Glutamatergic neuron (in vitro differentiated cells): ENCODE measurements at places on chromosomes 6 and 20. TPM values are rescaled to one million over a fixed set of nuclear protein-coding genes. Genes with fewer than 3 reads are reported as not detected.

DNA sequence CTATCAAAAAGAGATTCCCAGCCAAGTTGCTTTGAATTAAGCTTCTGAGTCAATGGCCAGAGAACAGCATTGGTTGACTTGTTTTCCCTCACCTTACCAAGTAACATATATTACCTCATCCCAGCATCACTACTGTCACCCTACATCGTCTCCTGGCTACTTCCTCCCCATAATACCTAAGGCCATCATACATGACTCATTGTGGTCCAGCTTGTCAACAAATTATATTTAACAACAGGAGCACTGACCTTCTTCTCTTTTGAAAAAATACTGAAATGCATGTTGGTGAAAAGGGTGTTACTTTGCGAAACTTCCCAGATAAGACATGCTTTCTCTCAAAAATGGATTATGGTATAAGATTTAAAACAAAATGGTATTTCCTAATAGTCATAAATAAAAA, 106.9 kb downstream of the TBX18 start:
- no peaks in the 10 kb centered on the region for H3K36me3 ChIP-seq
- H3K4me1 ChIP-seq = no peaks in the 10 kb centered on the region
- DNase-seq = no peak
- no peak overlapping the region for H3K4me3 ChIP-seq
- no peak overlapping the region for H3K27ac ChIP-seq

DNA sequence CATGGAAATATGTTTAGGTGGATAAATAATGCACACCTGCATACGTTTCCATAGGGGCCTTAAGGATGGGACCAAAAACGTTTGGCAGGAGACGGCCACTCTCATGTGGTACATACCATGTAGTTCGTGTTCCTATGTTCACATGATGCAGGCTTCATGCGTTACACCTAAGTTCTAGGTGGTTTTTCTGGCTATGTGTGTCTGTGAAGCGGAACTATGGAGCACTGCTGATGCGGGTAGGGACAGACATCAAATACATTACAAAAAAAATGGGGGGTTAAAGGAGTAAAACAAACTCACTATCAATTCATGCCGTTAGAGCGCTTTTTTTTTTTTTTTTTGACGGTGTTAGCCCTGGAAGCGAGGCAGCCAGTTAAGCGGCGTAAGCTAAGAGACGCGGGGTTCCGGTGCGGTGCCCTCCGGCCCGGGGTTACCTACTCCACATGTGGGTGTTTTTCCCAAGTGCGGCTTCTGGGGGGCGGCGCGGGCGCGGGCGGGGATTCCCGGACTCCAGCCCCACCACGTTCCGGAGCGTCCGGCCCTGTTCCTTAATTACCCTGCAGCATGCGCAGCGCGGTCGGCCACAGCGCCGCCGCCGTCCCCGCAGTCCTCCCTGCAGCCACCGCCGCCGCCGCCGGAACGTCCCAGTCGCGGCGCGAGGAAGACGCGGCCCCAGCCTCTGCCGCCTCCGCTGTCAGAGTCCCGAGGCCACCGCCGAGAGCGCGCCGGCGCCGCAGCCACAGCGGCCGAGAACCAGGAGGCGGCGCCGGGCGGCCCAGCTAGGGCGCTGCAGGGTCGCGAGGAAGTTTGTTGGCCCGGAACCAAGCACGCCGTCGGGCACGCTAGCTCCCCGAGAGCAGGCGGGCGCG, 648 bp downstream of the COL19A1 start:
- H3K4me1 ChIP-seq = peaks cover 27% of the 10 kb centered on the region
- peak; percentile 87 for DNase-seq
- H3K27ac ChIP-seq = peak overlapping the region; percentile 5

DNA sequence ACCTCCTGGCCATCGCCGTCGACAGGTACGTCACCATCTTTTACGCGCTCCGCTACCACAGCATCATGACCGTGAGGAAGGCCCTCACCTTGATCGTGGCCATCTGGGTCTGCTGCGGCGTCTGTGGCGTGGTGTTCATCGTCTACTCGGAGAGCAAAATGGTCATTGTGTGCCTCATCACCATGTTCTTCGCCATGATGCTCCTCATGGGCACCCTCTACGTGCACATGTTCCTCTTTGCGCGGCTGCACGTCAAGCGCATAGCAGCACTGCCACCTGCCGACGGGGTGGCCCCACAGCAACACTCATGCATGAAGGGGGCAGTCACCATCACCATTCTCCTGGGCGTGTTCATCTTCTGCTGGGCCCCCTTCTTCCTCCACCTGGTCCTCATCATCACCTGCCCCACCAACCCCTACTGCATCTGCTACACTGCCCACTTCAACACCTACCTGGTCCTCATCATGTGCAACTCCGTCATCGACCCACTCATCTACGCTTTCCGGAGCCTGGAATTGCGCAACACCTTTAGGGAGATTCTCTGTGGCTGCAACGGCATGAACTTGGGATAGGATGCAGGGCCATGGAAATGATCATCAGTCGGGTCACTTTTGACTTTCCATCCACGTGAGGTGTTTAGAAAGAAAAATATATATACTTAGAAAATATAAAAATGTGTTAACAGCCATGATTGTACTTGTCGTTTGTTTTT, 868 bp downstream of the MC3R start:
- H3K4me3 ChIP-seq = no peak overlapping the region
- peak; percentile 28 for DNase-seq
- no peaks in the 10 kb centered on the region for H3K4me1 ChIP-seq
- peak overlapping the region; percentile 14 for H3K27ac ChIP-seq

GRCh38 chr6:133584823-133585222, 304.1 kb upstream of the TCF21 start:
- DNase-seq = no peak
- no peak overlapping the region for H3K27ac ChIP-seq
- peaks cover 5% of the 10 kb centered on the region for H3K36me3 ChIP-seq
- peaks cover 3% of the 10 kb centered on the region for H3K27me3 ChIP-seq

DNA sequence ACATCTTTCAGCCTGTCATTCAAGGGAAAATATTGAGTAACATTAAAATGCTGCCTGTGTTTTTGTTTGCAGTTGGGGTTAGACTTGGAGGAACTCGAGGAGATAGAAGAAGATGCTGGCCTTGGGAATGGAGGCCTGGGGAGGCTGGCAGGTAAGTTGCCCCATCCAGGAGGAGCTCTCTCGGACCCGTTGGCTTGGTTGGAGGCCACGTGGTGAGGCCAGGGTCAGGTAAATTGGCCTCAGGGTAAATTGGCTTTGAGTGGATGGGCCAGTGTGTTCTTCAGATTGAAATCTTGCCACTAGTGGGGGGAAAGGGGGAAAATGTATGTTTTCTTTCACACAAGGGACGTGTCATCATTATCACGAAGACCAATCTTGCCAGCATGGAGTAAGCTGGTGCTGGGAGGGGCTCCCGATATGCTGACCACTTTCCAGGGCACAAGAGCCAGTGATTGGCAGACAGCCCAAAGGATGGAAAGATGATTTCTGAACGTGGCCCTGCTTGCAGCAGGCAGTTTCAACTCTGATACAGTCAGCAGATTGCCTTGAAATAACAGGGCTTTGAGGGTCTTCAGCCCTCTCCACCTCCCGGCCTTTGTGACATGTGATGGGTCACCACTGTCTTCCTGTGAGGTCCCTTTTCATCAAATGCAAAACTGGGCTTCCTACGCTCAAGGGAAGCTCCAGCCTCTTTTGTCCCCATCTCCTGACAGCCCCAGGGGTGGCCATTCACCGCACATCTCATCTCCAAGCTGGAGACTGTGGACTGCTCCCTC, 21.4 kb downstream of the PYGB start:
- H3K27me3 ChIP-seq = peaks cover 1% of the 10 kb centered on the region
- DNase-seq = no peak
- peaks cover 14% of the 10 kb centered on the region for H3K36me3 ChIP-seq
- no peak overlapping the region for H3K27ac ChIP-seq
- H3K4me3 ChIP-seq = no peak overlapping the region

Gene FOXQ1
- 1.9 TPM for total RNA-seq

Gene RIPPLY2
- 4.9 TPM for total RNA-seq

DNA sequence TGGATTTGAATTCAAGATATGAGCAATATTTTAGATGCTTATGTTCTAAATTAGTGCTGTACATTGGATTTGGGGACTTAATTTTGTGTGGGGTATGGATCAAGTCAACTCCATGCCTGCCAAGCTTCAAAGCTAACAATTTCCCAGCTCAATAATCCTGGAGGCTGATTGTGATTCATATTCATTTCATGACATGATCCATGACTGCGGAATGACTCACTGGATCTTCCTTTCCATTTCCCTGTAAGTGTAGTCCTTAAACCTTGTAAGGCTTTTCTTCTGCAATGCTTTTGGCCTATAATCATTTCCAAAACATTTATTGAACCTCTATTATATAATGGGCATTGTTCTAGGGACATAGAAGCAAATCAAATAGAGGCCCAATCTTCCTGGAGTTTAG, 44.7 kb upstream of the CCN2 start:
- no peak overlapping the region for H3K27ac ChIP-seq
- H3K4me3 ChIP-seq = no peak overlapping the region
- no peaks in the 10 kb centered on the region for H3K4me1 ChIP-seq
- no peaks in the 10 kb centered on the region for H3K36me3 ChIP-seq

Gene TCF15
- total RNA-seq = 19.7 TPM

DNA sequence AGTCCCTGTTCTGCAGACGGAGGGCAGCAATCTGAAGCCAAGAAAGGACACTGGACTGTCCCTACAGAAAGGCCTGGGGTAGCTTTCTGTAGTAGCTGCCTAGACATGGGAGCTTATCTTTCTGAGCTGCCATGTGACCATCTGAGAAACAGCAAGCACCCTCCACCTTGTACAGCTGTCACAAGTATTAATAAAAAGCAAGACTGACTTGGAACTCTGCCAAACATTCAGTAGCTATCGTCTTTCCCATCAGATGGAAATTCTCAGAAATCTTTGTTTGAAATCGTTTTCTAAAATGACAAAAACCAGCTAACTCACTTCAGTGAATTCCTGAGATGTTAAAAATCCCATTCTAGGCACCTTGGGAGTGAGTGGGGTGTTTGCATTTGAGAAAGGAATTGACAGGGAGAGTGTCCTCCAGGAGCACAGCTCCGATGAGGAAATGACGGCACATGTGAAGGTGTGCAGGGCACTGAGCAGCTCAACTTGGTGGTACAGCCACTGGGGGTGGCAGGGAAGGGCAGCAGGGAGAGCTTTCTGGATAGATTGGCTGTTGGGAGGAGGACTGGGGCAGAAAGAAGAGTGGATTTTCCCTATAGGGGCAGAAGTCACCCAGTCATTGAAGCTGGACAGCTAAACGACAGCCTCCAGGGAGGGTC, 24.5 kb downstream of the ACSS1 start:
- DNase-seq = no peak
- peaks cover 4% of the 10 kb centered on the region for H3K36me3 ChIP-seq
- H3K4me1 ChIP-seq = no peaks in the 10 kb centered on the region
- H3K27me3 ChIP-seq = peaks cover 5% of the 10 kb centered on the region

GRCh38 chr6:142942805-142943227, 2.2 kb downstream of the HIVEP2 start:
- DNase-seq = no peak
- H3K4me1 ChIP-seq = peaks cover 9% of the 10 kb centered on the region
- no peaks in the 10 kb centered on the region for H3K36me3 ChIP-seq
- H3K4me3 ChIP-seq = peak overlapping the region; percentile 98

Gene C20orf144
- total RNA-seq = not detected

GRCh38 chr20:13868331-13868730, 83.5 kb downstream of the NDUFAF5 start:
- DNase-seq = no peak
- no peaks in the 10 kb centered on the region for H3K36me3 ChIP-seq
- H3K27ac ChIP-seq = no peak overlapping the region
- H3K4me1 ChIP-seq = peaks cover 3% of the 10 kb centered on the region
- H3K27me3 ChIP-seq = no peaks in the 10 kb centered on the region
- H3K4me3 ChIP-seq = no peak overlapping the region

- H3K27ac ChIP-seq = no peak overlapping the region
- no peak for DNase-seq
- no peaks in the 10 kb centered on the region for H3K27me3 ChIP-seq
- no peak overlapping the region for H3K4me3 ChIP-seq
- no peaks in the 10 kb centered on the region for H3K36me3 ChIP-seq
Observed at GRCh38 chr6:100719883-100720682, 161.0 kb downstream of the ASCC3 start.

DNA sequence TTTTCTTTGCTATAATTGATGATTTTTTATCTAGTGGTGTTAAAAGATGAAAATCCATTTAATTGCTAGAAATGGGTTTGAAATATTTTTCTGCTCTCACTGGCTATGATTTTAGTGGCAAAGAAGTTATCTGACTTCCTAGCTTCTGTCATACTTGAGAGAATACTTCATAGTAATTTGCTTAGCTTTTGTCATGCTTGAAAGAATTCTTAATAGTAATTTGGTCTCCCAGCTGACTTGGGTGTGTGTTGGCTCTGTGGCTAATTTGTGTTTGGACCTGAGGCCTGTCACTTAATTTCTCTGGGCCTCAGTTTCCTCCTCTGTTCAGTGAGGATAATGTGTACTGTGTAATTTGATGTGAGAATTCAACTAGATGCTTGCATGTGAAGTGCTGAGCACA, 12.8 kb upstream of the RMND1 start:
- H3K36me3 ChIP-seq = no peaks in the 10 kb centered on the region
- H3K4me3 ChIP-seq = no peak overlapping the region

DNA sequence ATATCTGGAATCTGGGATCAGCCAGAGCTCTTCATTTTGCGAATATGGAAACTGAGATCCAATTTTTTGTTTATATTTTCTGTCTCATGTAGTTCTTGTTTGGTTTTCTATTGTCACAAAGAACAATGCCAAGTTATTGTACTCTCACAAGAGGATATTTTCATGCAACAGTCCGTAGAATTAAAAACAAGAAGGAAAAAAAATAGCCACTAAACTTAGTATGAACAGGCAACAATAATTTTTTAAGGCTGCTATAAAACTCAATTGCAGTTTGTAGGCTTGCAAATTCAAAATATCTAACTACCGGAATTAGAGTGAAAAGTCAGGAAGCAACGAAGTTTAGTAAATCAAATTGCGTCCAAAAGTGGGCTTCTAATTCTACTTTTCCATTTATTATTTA, 1.2 kb downstream of the POPDC3 start:
- peak overlapping the region; percentile 86 for H3K4me3 ChIP-seq
- DNase-seq = no peak
- no peak overlapping the region for H3K27ac ChIP-seq
- H3K4me1 ChIP-seq = peaks cover 3% of the 10 kb centered on the region
- peaks cover 2% of the 10 kb centered on the region for H3K27me3 ChIP-seq

- H3K36me3 ChIP-seq = no peaks in the 10 kb centered on the region
- H3K27ac ChIP-seq = no peak overlapping the region
- no peaks in the 10 kb centered on the region for H3K4me1 ChIP-seq
- no peak overlapping the region for H3K4me3 ChIP-seq
- DNase-seq = no peak
Observed at GRCh38 chr6:69294862-69295261, 501.9 kb downstream of the LMBRD1 start.

- H3K36me3 ChIP-seq = peaks cover 30% of the 10 kb centered on the region
- H3K27me3 ChIP-seq = peaks cover 4% of the 10 kb centered on the region
- H3K4me1 ChIP-seq = peaks cover 10% of the 10 kb centered on the region
- DNase-seq = no peak
Observed at GRCh38 chr20:47922269-47922668, 137.0 kb upstream of the SULF2 start.
